ENCODE measurements at places on chromosomes 12 and 14.

DNA sequence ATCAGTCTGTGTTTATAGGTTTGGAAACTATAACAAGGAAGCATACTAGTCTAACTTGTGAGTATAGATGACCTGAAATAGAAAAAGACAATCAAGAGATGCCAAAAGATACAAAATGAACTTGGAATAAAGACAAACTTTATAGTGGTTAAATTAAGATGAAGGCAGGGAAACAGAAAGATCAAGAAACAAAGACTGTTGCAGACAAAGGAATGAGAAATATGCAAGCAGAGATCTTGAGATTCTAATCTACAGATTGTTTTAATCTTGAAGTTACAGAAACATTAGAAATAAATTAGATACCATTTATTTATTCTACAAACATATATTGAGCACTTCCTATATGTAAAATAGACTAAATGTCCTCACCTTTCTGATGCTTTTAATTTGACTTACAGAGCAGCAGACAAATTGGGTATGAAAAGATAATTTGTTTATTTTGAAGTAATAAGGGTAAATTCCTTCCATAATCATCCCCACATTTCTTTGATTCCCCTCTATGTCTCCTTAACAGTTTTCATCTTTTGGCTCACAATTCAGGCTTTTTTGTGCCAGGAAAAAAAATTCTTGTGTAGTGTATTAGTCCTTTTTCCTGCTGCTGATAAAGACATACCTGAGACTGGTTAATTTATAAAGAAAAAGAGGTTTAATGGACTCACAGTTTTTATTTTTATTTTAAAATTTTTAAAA is 134.4 kb downstream of the KITLG start:
- DNase-seq, result no peak
- no peaks in the 10 kb centered on the region for H3K27me3 ChIP-seq
- H3K4me3 ChIP-seq, result no peak overlapping the region
- no peaks in the 10 kb centered on the region for H3K4me1 ChIP-seq

DNA sequence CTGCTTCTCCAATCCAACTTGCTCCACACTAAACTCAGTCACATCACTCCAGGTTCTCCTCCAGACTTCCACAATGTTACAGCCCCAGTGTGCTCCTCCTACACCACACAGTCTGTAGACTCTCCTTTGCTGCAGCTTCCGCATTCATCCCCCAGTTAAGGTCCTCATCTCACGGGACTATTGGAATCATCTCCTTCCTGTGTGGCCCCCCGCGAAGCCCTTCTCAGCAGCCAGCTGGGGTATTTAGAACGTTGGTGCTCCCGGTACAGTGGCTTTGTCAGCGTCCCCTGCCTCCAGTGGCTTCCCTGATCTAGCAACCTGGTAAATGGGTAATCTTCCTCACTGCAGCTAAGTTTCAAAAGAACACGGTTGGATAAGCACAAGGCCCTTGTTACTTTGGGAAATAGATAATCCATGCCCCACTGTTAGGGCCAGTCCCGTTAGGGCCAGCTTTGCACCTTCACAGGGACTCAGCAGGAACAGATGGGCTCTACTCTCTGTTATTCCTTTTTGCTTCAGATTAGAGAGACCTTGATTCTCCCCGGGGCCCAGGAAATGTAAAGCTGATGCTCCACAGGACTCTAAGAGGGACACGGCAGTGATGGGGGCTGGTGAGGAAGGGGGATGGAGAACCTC is 823 bp upstream of the TSPAN11 start:
- H3K4me3 ChIP-seq, result no peak overlapping the region
- no peaks in the 10 kb centered on the region for H3K4me1 ChIP-seq
- H3K27ac ChIP-seq, result no peak overlapping the region
- no peaks in the 10 kb centered on the region for H3K36me3 ChIP-seq
- no peak for DNase-seq

DNA sequence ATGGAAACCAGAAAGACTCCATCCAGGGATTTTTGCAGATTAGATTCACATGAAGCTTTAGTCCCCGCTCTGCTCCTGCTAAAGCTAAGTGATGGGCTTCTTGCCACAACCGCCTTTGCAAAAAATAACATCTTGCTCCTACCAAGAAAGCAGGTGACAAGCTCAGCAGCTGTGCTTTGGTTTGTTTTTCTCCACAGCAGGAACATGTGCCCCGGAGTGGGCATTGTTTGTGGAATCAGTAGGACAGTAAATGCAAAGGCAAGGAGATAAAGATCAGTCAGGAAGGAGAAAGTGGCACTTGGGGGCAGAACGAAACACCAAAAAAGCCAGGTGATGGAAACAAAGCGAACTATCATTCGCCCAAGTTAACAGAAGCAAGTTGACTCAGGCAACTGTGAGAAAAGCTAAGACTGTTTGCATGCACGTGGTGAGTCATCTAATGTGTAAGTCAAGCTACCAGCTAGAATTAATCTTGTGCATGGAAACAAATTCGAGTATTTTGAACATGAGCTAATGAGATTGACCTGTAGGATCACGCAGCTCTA is 165.5 kb upstream of the PLXNC1 start:
- peak; percentile 35 for DNase-seq
- no peak overlapping the region for H3K4me3 ChIP-seq
- H3K36me3 ChIP-seq, result peaks cover 9% of the 10 kb centered on the region
- H3K4me1 ChIP-seq, result peaks cover 43% of the 10 kb centered on the region
- peaks cover 6% of the 10 kb centered on the region for H3K27me3 ChIP-seq

DNA sequence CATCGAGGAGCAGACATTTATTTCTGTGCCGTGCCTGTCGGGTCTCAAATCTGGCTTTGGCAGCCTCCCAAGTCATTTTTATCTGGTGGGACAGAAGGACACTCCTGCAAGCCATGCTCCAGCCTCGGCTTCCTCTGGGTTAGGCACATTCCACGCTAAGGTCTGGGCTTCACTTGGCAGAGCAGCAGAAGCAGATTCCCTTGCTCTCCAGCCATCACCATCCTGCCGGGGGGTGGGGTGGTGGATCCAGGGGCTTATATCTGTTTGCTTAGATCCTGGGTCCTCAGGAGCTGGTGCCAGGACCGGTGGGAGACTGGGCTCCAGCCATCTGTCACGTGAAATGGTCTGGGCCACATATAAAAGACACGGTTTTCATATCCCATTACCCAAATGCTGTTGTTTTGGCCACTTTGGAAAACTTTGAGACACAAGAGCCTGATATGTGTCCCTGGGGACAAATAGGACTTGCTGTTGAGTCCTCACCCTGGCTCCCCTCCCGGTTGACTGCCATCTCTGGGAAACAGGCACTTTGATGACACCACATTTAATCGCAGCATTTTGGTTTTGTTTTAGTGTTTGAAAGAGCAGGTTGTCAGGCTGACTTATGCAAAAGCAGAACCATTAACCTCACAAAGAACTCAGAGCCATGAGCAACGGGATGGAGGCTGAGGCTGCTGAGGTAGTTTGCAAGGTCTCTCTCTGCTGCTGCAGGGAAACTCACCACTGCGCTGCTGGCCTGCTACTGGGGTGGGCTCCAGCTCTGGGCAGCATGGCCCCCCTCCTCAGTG is 69.6 kb upstream of the PRMT8 start:
- H3K36me3 ChIP-seq, result no peaks in the 10 kb centered on the region
- peaks cover 20% of the 10 kb centered on the region for H3K27me3 ChIP-seq
- DNase-seq, result no peak
- no peak overlapping the region for H3K27ac ChIP-seq
- H3K4me1 ChIP-seq, result no peaks in the 10 kb centered on the region
- H3K4me3 ChIP-seq, result no peak overlapping the region

DNA sequence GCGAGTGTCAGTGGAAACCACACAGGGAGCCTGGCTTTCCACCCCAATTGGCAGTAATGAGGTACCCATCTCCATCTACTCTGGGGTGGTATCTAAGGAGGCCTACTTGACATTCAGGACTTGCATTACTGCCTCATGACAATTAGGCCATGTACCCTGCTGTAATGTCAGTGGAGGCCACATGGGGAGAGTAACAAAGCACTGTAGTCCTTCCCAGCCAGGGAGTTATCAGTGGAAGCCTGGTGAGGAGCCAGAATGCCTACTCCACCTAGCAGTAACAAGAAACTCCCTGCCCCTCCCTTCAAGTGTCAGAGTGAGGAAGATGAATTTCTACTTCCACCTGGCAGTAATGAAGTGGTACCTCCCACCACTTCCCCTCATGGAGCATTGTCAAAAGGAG is 12.5 kb downstream of the TIMM9 start:
- H3K27me3 ChIP-seq, result no peaks in the 10 kb centered on the region
- H3K4me1 ChIP-seq, result no peaks in the 10 kb centered on the region
- peaks cover 45% of the 10 kb centered on the region for H3K36me3 ChIP-seq
- no peak overlapping the region for H3K27ac ChIP-seq
- no peak overlapping the region for H3K4me3 ChIP-seq

Data from activated naive CD4-positive, alpha-beta T cell treated with anti-CD3 and anti-CD28 coated beads, Interleukin-2, amount 10 ng/mL, durations not matched to agents 7 days and 5 days (primary cell).